Endodermal cell (in vitro differentiated cells): ENCODE measurements at places on chromosomes 11 and 22. TPM values are rescaled to one million over a fixed set of nuclear protein-coding genes. Genes with fewer than 3 reads are reported as not detected.

The CTSW gene
- total RNA-seq, result not detected in 3 replicates

The LRRC32 gene
- 1.4 to 4.0 TPM (median 1.6 TPM) in 3 replicates for total RNA-seq

The SPINDOC gene
- 84.6 to 103 TPM (median 100 TPM) in 3 replicates for total RNA-seq

The USH1C gene
- total RNA-seq, result 0.95 and 1.5 TPM in 2 replicates

The PPFIBP2 gene
- total RNA-seq, result 121 and 149 TPM in 2 replicates

The MPPED2 gene
- 1.5 to 4.5 TPM (median 2.5 TPM) in 3 replicates for total RNA-seq

The CHRNA10 gene
- total RNA-seq, result 0.96 to 2.5 TPM (median 1.8 TPM) in 3 replicates

The CLDN5 gene
- total RNA-seq, result 0.65 to 0.84 TPM (median 0.66 TPM) in 3 replicates

The MYOD1 gene
- 0.52 TPM in 1 of 3 replicates, not detected in the others for total RNA-seq

The ST14 gene
- 11.5 to 17.5 TPM (median 16.5 TPM) in 3 replicates for total RNA-seq

The ANGPTL5 gene
- not detected in 2 replicates for total RNA-seq

The OR6A2 gene
- 0.09 to 0.21 TPM (median 0.16 TPM) in 3 replicates for total RNA-seq
